ENCODE measurements at places on chromosomes 6 and 20.

DNA sequence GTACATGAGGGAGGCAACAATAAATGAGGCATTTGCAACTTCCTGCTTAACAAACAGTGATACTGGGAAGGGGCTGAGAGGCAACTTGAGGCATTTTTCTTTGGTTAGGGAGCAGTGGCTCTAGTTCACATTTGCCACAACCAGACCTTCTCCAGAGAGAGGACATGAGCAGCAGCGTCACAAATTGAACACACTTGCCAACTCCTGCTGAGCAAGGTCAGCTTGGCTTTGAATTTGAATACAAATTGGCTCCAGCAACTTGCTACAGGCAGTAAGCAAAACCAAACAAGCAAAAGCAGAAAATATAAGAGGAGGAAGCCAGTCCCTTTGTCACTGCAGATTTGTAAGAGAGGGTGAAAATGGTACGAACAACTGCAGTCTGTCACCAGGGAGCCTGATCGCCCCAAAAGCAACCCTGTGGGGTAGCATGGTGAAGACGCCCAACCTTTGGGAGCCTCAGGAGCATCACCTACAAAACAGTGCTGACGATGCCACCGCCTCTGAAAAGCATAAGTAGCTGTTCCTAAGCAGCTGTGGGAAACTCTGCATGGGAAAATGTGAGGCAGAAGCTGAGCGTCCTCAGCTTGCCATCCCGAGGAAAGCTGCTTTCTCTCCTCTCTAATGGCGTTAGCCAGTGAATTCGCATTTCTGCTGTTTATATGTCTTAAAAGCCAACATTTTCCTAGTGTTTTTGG, 378.7 kb downstream of the RNGTT start:
- H3K27me3 ChIP-seq: no peaks in the 10 kb centered on the region
- H3K27ac ChIP-seq: no peak overlapping the region
- peaks cover 21% of the 10 kb centered on the region for H3K4me1 ChIP-seq
- no peak overlapping the region for H3K4me3 ChIP-seq

DNA sequence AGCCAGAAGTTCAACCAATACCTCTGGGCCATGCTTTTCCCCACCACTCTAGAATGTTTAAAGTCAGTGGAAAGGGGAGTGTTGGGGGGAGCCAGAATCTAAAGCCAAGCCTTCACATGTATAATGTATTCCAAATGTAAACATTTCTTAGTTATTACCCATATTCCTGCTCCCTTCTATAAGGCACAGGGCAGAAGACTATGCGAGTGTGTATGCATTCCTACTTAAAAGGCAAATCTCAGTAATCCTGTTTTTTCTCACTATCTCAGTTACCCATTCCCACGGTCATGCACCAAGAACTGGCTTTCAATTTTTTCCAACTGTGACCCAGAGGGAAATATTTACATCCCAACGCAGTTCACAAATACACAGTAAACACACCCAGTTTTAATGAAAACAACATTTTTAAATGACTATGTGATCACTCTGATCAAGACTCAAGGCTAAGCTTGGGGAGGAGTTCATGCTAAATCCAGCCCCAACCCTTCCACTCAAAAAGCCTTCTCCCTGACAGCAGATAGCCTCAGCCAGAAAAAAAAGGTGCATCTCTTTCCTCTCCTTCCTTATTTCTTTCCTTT, 57.5 kb downstream of the EPB41L2 start:
- no peaks in the 10 kb centered on the region for H3K4me1 ChIP-seq
- no peak overlapping the region for H3K4me3 ChIP-seq
- H3K36me3 ChIP-seq: no peaks in the 10 kb centered on the region
- no peak for DNase-seq

DNA sequence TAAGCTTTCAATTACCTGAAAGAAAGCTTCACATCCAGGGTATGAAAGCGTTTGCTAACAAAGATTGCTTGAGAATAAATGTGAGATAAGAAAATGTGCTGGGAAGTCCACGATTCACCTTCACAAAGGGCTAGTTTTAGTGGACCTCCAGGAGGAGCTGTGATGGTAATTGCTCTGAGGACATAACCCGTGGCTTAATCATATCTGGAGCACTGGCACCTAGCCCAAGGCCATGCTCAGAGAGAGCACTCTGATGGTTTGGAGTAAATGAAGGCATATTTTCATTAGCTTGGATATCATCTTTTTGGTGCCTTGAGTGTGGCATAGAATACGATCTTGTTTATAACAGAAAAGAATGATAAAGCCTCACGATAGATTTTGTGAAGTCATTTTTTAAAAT, 46.9 kb upstream of the BACH2 start:
- DNase-seq: no peak
- no peaks in the 10 kb centered on the region for H3K36me3 ChIP-seq
- H3K27me3 ChIP-seq: no peaks in the 10 kb centered on the region
- no peaks in the 10 kb centered on the region for H3K4me1 ChIP-seq
- no peak overlapping the region for H3K4me3 ChIP-seq
- no peak overlapping the region for H3K27ac ChIP-seq

- H3K27ac ChIP-seq: no peak overlapping the region
- H3K36me3 ChIP-seq: no peaks in the 10 kb centered on the region
- no peak overlapping the region for H3K4me3 ChIP-seq
- no peaks in the 10 kb centered on the region for H3K4me1 ChIP-seq
- DNase-seq: peak; percentile 71
- H3K27me3 ChIP-seq: no peaks in the 10 kb centered on the region
Measured at GRCh38 chr6:17725083-17725482, 18.4 kb upstream of the NUP153 start.

DNA sequence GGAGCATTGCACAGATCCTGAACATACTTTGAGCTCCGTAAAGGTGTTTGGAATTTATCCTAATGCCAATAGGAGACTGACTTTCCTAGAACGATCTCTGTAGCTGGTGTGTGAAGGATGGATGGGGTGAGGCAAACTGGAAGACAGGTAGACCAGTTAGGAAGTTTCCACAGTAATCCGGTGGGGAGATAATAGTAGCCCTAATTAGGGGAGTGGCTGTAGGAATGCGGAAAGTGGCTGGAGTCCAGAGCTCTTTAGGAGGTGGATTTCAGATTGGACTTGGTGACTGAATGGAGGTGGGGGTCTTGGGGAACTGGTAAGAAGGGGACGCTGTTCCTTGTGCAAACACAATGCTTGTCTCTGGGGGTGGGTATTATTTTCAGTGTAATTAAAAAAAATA, 146.3 kb downstream of the SOX4 start:
- no peaks in the 10 kb centered on the region for H3K27me3 ChIP-seq
- H3K4me1 ChIP-seq: peaks cover 27% of the 10 kb centered on the region
- H3K4me3 ChIP-seq: no peak overlapping the region
- H3K36me3 ChIP-seq: no peaks in the 10 kb centered on the region
- H3K27ac ChIP-seq: no peak overlapping the region
- no peak for DNase-seq

- H3K27me3 ChIP-seq: no peaks in the 10 kb centered on the region
- no peak overlapping the region for H3K27ac ChIP-seq
- no peaks in the 10 kb centered on the region for H3K4me1 ChIP-seq
- no peak overlapping the region for H3K4me3 ChIP-seq
- DNase-seq: no peak
- no peaks in the 10 kb centered on the region for H3K36me3 ChIP-seq
Measured at GRCh38 chr6:145339089-145339488, 396.2 kb downstream of the EPM2A start.

DNA sequence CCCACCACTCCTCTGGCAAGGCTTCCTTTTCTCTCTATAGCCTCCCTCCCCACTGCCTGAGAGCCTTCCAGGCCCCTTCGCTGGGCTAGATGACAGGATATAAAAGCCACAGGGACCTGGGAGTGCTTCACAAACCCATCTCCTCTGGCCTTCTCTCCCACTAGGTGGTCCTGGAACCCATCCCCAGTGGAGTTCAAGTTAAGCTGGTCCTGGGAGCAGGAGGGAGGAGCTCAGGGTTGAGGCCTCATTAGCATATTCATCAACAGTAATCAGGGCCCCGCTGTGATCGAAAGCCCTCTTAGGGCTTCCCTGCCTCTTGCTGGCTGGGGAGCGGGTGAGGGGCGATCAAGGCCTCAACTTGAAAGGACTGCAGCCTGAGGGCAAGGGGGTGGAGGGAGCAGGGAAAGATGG, 9.1 kb downstream of the EBF4 start:
- H3K4me1 ChIP-seq: no peaks in the 10 kb centered on the region
- H3K27ac ChIP-seq: no peak overlapping the region
- no peaks in the 10 kb centered on the region for H3K36me3 ChIP-seq
- no peak overlapping the region for H3K4me3 ChIP-seq

GRCh38 chr6:96727144-96727543, 110.1 kb downstream of the GPR63 start:
- H3K27me3 ChIP-seq: no peaks in the 10 kb centered on the region
- no peak overlapping the region for H3K4me3 ChIP-seq
- no peak for DNase-seq
- H3K4me1 ChIP-seq: no peaks in the 10 kb centered on the region
- H3K27ac ChIP-seq: no peak overlapping the region
- no peaks in the 10 kb centered on the region for H3K36me3 ChIP-seq

GRCh38 chr6:44788387-44788981, 401.0 kb downstream of the CDC5L start:
- no peak for DNase-seq
- no peak overlapping the region for H3K4me3 ChIP-seq
- peaks cover 22% of the 10 kb centered on the region for H3K4me1 ChIP-seq
- no peak overlapping the region for H3K27ac ChIP-seq
- H3K36me3 ChIP-seq: no peaks in the 10 kb centered on the region

DNA sequence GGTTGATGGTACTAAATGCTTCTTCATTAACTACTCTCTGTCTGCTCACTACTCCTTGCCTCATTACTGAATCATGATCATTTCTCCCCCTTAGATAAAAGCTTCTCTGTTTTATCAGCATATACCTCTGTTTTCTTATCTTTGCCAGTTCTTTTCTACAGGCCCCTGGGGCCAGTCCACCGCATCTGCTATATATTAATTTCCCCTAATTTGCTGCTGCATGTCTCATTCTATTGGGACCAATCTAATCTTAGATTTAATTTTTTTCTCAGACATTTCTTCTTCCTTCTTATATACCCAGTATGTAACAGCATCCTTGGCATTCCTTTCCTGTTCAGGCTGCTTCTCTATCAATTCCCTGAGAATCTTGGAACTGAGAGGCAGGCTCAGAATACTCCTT, 51.2 kb downstream of the GRIK2 start:
- H3K27ac ChIP-seq: no peak overlapping the region
- H3K27me3 ChIP-seq: no peaks in the 10 kb centered on the region
- no peaks in the 10 kb centered on the region for H3K4me1 ChIP-seq
- no peak for DNase-seq

- no peaks in the 10 kb centered on the region for H3K27me3 ChIP-seq
- no peak overlapping the region for H3K4me3 ChIP-seq
- H3K36me3 ChIP-seq: no peaks in the 10 kb centered on the region
- H3K27ac ChIP-seq: no peak overlapping the region
- no peaks in the 10 kb centered on the region for H3K4me1 ChIP-seq
- no peak for DNase-seq
Measured at GRCh38 chr6:45398075-45398813, 20.5 kb upstream of the SUPT3H start.

GRCh38 chr20:46406986-46407670, 713 bp upstream of the ELMO2 start:
- peak; percentile 87 for DNase-seq
- no peaks in the 10 kb centered on the region for H3K27me3 ChIP-seq
- H3K4me1 ChIP-seq: no peaks in the 10 kb centered on the region
- peak overlapping the region; percentile 86 for H3K4me3 ChIP-seq
- H3K36me3 ChIP-seq: no peaks in the 10 kb centered on the region

DNA sequence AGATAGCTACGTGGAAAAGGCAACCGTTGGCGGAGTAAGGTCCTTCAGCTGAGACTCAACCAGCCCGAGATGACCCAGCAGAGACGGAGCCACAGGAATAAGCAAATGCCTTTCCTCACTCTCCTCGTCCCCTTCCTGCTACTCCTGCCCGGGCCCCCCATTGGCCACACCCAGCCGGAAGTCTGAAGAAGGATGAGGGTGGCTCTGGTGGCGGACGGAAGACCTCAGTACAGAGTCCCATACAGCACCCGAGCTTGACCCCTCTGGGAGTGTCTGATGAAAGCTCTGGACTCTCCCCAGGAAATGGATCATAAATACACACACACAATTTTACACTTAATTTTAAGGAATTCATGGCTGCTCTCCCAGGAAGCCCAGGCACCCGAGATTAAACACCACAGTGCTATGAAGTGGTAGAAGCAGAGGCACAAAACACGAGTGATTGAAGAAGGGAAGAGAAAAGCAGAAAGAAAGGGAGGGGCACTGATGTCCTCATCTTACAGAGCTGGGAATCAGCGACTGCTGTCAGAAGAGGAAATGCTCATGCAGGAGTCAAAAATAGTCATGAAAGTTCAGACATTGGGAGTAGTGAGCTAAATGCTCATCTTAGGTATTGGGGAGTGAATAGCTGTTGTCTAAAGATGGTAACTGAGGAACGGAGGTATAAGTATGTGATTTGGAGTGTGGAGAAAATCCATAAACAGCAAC, 125.6 kb downstream of the BANF2 start:
- H3K4me1 ChIP-seq: no peaks in the 10 kb centered on the region
- H3K4me3 ChIP-seq: no peak overlapping the region
- H3K36me3 ChIP-seq: no peaks in the 10 kb centered on the region
- DNase-seq: no peak
- peak overlapping the region; percentile 3 for H3K27ac ChIP-seq

- peak overlapping the region; percentile 75 for H3K4me3 ChIP-seq
- peaks cover 15% of the 10 kb centered on the region for H3K4me1 ChIP-seq
- no peaks in the 10 kb centered on the region for H3K36me3 ChIP-seq
- peak; percentile 69 for DNase-seq
- H3K27ac ChIP-seq: peak overlapping the region; percentile 88
- no peaks in the 10 kb centered on the region for H3K27me3 ChIP-seq
Measured at GRCh38 chr6:26056583-26057350, 30.5 kb upstream of the HFE start.

- DNase-seq: no peak
- H3K4me3 ChIP-seq: no peak overlapping the region
- H3K36me3 ChIP-seq: no peaks in the 10 kb centered on the region
- peaks cover 49% of the 10 kb centered on the region for H3K27me3 ChIP-seq
Measured at GRCh38 chr20:59530782-59531181, 73.6 kb upstream of the PHACTR3 start.

- H3K4me1 ChIP-seq: no peaks in the 10 kb centered on the region
- H3K4me3 ChIP-seq: no peak overlapping the region
- H3K27ac ChIP-seq: no peak overlapping the region
- H3K27me3 ChIP-seq: no peaks in the 10 kb centered on the region
- no peak for DNase-seq
- H3K36me3 ChIP-seq: no peaks in the 10 kb centered on the region
Measured at GRCh38 chr6:143346004-143346403, 104.5 kb downstream of the ADAT2 start.
